ENCODE measurements at places on chromosomes 5 and 9.
A peak's percentile ranks its signal among the peaks of the same experiment; 100 is the strongest.

DNA sequence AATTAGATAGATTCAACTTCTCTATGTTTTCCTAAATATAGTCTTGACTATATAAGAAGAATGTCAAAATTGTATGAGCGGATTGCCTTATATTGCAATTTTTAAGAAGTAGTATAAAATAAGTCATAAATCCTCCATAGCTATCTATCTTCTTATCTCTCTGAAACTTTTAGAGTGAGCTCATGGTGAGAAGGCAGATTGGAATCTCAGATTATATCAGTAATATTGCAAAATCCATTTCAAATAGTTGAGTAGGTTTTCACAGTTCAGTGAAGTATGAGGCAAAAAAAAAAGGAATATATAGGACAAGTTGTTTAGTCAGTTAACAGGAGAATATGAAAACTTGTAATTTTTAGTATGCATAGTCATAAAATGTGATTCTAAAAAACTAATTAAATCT lies 156.4 kb downstream of the FAM174A start:
- DNase-seq: no peak

- DNase-seq: peak; percentile 77
Measured at GRCh38 chr9:122346478-122347347, 24.1 kb upstream of the PTGS1 start.

DNA sequence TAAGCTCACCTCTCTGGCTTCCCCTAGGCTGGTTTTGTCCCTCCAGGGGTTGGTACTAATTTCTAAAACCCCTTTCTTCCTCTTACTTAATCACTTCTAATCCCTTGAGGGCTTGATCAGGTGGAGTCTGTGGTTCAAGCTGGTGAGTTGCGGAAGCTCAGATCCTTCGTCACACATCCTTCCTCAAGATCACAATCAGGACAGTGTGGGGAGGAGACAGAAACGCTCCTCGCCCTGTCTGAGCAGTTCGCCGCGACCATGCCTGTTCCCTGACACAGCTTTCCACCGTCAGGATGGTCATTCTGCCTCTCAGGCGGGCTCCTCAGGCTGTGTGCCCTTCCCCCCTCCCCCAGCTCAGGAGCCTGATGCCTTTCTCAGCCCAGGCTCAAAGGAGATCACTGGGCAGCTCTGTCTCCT lies 24.3 kb downstream of the CPLX2 start:
- no peak for DNase-seq

GRCh38 chr5:10455277-10455670 lies 13.6 kb downstream of the ROPN1L start:
- no peak for DNase-seq

GRCh38 chr5:158951436-158952247 lies 148.1 kb downstream of the EBF1 start:
- DNase-seq: no peak
